ENCODE measurements at places on chromosomes 3 and 15.

- DNase-seq: no peak
These were observed 32.9 kb downstream of the AP3S2 start for GRCh38 chr15:89860891-89861290.

GRCh38 chr3:120536642-120537041, 59.5 kb upstream of the NDUFB4 start:
- DNase-seq: no peak

DNA sequence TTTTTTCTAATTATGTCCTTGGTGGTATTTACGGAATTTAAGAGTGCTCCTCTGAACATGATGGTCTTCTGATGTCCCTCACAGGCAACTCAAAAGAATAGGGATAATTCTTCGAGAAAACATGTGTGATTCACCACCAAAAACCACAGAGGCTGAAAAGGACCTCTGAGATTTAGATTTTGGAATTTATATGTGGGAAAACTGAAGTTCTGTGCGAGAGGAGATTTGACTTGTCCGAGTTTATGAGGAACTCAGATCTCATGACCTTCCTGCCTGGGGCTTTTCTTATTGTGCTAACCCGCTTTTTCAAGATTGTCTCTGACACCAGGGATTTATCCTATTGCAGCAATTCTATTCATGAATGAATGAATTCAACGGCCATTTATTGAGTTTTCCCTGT, 142.4 kb downstream of the FAM43A start:
- no peak for DNase-seq

DNA sequence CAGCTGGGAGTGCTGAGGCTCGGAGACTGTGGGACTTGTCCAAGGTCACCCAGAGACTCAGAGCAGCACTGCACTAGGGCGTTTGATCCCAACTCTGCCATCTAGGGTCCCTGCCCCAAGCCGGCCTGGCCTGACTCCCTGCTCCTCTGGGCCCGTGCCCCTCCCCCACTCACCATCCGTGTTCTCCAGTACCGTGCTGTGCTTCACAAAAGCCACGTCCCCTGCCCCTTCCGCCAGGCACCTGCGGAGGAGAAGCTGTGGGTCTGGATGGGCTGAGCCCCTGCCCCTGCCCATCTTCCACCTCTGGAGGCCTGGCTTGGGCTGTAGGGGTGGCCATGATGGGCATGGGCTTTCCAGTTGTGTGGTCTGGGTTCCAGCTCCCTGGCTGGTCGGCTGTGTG, 8.4 kb downstream of the MELTF start:
- DNase-seq: no peak

- DNase-seq: no peak
These were observed 4.7 kb downstream of the EHD4 start for GRCh38 chr15:41967506-41968206.

- no peak for DNase-seq
These were observed 26.5 kb upstream of the SIAH2 start for GRCh38 chr3:150789451-150789850.

DNA sequence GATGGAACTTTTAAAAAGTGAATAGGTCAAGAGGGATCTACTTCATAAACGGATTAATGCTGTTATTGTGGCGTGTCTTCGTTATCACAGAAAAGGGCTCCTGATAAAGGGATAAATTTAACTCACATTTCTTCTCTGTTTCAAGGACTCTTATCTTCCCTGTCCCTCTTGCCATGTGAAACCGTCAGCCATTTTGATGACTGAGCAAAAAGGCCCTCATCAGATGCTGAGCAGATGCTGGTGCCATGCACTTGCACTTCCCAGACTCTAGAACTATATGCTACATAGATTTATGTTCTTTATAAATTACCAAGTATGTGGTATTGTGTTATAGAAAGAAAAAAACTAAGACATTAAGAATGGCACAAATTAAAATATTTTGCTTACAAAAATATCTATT, 1011.8 kb upstream of the GBE1 start:
- no peak for DNase-seq

- DNase-seq: no peak
These were observed 270.5 kb downstream of the MBNL1 start for GRCh38 chr3:152539191-152539764.

DNA sequence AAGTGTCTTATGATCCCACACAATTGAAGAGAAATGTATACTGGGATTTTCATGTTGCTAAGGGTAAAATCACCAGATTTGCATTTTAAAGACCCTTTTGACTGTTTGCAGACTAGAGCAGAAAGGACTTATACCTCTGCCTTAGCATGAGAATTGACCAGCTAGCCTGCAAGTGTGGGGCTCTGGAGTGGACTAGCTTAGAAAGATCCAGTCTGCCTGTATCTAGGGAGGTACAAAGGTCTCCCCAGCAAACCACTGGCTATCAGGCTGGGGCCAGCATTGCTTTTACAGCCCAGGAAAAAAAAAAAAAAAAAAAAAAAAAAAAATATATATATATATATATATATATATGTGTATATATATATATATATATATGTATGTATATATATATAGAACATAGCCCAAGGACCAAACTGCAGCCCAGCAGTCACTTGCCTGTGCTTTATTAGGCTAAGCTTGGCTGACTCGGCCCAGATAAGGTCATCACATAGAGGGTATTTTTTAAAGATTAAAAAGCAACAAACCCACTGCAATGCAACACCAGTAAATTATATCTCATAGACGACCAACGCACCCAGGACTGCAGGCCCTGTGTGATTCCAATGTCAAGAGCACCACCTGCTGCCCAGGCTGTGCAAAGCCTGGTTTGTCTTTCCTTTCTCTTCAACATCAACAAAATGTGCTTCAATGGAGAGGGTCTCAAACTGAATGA, 63.7 kb downstream of the DCLK3 start:
- DNase-seq: peak; percentile 77

GRCh38 chr15:52257734-52258062, 37.9 kb downstream of the MYO5C start:
- DNase-seq: no peak

GRCh38 chr15:67311731-67312130, 57.1 kb downstream of the IQCH start:
- no peak for DNase-seq

- DNase-seq: no peak
These were observed 46.3 kb upstream of the FLNB start for GRCh38 chr3:57961828-57962447.

DNA sequence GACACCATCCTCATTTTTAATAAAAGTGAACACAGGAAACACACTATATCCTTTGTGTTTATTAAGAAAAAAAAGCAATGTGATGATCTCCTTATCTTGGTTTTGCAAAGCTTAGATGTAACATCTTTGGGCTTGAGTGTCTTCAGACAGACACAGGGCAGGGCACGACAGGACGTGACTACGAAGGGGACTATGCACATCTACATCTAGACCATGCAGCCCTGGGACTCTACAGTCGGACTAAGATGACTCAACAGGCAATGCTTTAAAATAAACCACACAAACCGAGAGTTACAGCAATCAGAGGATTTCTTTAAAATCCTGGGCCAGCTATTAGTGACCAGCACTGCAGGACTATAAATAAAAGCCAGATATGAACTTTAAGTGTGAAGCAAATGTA, 22.8 kb upstream of the TM2D3 start:
- no peak for DNase-seq

DNA sequence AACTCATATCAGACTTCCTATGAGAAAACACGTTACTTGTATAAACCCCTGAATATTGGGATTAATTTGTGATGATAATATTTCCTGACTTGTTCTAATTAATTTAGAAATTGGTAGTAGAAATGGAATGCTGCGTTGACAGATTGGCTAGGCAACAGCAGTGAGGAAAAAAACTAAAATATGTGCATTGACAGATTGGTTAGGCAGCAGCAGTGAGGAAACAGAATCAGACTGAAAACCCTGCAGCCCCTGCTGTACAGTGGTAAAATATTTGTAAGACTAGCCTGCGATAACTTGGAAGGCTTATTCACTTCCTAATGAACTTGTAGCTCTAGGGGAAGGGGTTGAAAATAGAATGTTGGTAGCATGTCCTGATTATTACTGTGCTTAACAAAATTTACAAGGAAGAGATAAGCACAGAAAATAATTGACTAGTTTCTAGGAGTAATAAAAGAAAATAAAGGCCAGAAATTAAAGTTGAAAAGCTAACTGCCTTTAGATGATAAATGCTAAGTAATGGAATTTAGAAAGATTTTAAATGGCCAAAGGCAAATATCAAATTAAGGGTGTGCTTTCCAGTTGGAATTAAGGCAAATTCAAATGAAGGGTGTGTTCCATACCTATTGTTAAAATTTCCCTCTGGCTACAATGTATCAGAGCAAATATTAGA, 29.9 kb upstream of the IL16 start:
- no peak for DNase-seq

DNA sequence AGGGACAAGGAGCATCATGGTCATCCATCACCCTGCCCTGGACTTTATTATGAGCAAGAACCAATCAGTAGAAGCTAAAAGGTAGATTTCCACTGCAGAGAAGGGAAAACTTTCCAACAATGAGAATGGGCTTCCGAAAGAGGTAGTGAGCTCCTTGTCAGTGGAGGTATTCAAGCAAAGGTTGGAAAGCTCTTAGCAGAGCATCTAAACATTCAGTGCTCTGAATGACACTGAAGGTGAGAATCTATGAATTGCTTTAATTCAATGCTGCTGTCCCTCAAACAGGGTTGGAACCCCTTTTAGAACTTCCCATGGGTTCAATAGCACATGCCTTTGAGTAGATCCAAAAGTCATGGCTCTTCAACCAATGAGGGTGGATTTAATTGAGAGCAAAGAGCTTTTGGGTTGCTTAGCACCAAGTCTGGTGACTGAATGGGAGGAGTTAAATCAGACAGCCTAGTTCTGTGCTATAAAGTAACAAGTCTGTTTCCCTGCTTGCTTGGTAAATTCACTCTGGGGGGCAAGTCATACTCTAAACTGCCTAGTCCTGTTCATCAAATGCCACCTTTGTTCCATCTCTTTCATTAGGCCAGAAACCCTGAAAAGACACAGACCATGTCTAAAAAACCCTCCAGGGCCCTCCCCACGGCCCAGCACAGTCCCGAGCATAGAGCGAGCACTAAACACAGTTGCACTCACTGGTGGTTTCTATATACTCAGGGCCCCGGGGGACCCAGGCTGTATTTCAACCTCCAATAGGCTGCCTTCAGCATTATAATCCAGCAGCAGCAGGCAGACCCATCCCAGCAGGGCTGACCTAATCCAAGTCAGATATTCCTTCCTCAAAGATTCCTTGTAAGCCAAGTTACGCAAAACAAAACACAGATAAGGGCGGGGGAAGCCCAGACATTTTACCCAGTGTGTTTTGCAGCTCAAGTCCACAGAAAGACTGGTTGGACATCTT, 161.2 kb downstream of the MEGF11 start:
- DNase-seq: no peak

DNA sequence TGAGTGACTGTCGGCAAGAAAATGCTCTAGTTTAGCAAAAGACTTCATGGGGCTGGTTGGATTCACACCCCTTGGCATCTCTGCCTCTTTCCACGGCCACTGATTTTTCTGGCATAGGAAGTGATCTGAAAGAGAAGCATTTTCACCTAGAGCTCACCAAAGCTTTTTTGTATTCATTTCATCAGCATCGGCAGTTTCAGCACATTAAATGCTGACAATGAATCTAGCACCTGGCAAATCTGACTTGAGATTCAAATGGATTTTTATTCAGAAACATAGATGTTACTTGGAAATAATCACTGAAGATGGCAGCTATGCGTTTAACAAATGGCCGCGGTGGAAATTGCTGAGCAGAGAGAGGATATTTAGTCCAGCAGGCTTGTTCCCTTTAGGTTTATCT, 155.9 kb downstream of the MEIS2 start:
- no peak for DNase-seq

GRCh38 chr3:124780761-124781475, 50.7 kb downstream of the UMPS start:
- DNase-seq: no peak

GRCh38 chr3:59286791-59287531, 237.1 kb upstream of the CFAP20DC start:
- peak; percentile 24 for DNase-seq

GRCh38 chr3:11549580-11550140, 94.1 kb downstream of the VGLL4 start:
- no peak for DNase-seq

DNA sequence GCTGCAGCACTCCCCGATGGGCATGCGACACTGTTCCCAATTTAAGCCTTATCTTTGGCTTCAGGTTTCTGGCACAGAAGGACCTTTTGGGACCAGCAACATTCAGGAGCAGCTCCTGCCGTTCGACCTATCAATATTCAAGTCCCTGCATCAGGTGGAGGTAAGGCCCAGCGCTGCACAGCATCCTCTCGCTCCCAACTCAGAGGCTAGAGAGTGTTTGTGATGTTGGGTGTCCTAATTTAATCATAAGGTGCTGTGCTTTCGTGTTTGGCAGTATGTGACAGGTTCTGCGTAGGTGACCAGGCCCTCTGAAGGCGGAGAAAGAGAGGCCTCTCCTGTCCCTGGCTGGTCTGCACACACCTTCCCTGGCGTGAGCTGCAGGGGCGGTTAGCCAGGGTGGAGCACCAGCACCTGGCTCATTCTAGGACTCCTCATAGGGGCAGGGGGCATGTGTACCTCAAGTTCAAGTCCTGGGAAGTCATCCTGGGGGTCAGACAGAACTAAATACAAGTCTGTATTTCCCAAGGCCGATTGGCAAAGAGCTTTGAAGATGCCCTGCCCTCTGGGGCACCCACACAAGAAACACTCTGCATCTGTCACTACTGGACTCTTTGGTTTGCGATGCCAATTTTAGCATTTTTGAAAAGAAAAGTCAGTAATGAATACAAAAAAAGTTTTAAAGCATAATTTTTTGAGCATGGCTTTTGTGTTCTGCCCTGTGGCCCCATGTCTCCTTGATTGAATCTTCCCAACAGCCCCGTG, 17.0 kb downstream of the NISCH start:
- DNase-seq: no peak
